ENCODE measurements at places on chromosomes 2 and 18.

DNA sequence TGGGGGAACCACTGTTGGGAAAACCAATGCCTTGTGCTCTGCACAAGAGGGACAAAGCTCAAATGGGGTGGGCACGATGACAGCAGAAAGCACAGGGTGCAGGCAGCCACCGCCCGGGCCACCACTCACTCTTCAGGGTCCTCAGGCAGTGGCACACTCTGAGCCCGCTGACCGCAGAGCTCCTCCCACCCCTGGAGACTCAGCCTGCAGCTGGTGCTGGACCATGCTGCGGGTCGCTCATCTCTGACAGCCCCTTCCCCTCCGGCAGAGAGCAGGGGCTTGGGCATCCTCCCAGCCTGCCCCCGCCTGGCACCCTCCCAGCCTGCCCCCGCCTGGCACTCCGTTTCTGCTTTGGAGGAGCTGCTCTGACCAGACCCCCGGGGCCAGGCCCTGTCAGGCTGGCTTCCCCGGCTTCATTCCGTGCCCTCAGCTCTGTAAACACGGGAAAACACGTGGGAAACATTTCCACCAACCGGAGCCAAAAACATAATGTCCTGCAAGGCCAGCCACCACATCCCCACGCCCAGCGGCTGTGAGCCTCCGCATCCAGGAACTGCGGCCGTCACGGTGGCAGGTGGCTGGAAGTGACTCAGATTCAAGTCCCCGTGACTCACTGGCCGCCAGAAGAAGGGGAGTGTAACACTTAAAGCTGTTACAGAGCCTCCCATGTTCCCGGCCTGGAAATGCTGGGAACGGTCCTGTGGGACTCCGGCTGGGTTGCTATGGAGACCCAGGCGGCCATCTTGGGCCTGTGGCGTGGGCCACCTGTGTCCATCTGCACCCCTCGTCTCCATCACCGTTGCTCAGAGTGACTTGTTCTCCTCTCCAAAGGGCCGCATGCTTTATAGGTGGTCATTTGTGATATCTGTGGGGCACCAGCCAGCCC is 6.8 kb upstream of the SNED1 start:
- no peak for DNase-seq

DNA sequence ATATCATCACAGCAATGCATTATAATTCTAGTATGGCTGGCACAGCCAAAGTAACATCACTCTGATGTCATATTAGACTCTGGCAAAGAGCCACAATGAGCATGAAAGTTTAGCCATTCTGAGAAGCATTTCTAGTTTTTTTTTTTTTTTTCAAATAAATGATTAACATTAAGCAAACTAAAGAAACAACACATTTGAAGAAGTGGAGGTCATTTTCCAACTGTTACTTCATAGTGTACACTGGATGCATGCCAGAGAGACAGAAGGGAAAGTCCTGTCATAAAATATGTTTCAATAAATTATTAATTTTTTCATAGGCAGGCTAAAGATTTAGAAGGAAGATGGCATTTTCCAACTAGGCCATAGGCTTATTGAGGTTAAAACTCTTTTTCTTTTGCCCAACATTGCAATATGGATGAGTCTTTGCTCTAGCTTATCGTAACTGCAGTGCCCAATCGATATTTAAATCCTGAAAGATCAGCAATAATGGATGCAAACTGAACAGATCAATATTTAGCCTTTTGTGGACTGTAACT is 1630.4 kb upstream of the ACVR2A start:
- no peak for DNase-seq

- no peak for DNase-seq
These were observed 69.7 kb downstream of the TMEM200C start for GRCh38 chr18:5825663-5826062.

DNA sequence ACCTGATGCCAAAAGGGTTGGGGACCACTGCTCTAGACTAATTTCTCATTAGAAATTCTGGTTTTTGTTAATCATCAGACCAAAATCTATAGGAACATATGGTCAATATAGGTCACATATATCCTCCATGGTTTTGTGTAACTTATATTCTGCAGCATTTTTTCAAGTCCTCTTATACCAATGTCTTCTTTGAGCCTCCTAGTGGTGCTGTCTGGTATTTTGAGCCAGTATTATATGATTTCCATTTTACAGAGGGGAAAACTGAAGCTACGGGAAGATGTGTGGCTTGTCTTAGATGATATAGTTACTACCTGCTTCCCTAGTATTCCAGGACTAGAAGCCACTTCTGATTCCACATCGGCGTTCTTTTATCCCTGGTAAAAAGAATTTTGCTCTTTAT is 13.8 kb downstream of the MAPK4 start:
- DNase-seq = no peak

- no peak for DNase-seq
These were observed 235.6 kb downstream of the NUP35 start for GRCh38 chr2:183359867-183360266.
